CD4-positive, alpha-beta memory T cell (primary cell): ENCODE measurements at places on chromosomes 12 and 14.

DNA sequence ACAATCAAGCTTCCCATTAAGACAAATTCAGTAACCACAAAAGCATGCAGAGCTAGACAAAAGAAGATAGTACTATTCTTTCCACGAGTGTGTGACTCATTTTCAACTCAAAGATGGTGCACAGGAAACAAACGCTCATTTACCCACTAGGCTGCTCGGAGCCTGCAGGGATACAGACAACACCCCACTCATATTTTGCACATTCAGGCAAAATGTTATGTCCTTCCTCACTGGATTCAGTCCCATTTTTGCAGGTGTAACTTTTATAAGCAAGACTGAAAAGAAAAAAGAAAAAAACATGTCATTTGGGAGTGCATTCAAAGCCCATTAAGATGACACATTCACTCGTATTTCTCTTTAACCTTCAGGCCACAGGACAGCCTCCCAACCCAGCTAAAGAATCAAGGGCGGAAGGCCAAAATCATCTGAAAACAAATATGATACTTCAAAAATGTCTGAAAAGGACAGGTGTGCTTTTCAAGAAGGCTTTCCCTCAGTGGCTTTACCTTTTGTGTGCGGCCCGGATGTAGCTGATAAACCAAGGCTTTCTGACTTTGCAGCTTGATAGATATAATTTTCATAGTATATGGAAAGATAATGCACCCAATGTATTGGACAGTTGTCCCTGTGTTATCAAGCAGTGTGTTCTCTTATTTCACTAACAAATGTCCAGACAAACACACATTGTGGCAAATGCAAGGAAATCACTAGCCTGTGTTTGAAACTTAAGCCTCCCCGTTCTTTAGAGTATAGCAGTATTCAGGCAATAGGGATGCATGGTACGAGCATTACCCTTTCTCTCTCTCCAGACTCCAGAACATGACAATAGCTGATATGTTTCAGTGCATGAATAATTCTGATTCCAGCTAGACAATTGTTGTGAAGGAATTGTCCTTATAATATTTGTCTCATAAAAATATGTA, 147.8 kb upstream of the KRR1 start:
- no peak for DNase-seq

DNA sequence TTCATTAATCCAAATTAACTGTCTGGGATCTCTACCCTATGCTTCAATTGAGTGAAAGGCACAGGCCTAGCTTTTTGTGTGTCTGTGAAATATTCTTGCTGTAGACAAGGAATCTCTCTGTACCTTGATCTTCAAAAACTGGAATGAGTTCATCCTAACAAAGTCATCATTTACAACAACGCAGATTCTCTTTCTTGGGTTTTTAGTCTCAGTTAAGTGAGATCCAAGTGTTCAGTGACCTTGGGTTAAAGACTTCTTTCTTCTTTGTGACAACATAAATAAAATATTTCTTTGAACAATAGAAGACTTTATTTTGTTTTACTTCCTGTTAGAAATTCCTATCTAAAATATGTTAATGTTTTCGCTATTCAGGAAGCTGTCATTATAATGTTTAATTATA, 192.2 kb upstream of the LMNTD1 start:
- DNase-seq = no peak

DNA sequence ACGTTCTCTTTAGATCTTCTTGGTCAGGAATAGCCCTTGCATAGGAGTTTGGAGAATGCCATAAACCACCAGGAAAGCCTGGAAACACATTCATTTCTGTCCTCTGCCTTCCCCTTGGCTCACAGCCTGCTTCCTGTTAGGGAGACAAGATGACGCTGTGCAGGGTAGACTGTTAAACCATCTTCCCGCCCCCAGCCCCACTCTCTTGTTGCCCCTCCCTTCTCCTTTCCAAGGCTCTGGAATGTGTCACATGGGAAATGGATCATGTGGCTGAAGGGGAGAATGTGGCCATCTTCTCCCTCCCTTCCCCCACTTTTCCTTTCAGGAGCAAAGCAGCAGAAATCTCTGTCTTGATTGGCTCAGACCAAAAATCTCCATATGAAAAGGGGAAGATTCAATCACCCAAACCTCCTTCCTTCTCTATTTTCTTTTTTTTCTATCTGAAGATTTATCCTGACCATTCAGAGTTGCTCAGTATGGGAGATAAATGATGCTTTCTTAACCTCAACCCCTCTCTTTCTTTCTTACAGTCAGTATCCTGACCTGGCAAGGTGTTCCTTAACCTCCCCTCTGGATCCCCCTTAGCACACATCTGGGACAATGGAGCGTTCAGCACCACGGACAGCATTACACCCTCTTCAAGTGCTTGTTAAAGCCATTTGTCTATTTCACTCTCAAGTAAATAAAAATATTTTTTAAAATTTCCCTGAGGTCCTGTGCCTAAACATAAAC, 11.4 kb downstream of the GPR19 start:
- DNase-seq = no peak

DNA sequence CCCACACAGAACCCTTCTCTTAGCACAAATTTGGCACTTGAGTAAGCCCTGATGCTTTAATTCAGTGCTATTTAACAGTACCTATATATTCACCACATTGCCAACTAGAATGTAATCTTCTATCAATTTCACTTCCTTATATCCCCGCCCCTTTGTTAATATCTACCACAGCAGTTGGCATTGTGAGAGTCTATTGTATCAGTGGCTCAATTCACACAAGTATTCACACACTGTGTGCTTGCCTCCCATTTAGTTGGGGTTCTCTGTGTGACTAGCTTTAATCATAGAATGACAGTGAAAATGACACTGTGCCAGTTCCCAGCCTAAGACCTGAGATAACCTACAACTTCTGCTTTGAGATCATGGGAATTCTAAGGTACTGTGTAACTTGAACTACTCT, 103.1 kb downstream of the SEC23A start:
- no peak for DNase-seq

- no peak for DNase-seq
These were observed 40.2 kb downstream of the TFCP2 start for GRCh38 chr12:51132693-51133092.

- no peak for DNase-seq
These were observed 95.1 kb downstream of the UNC79 start for GRCh38 chr14:93525696-93526451.

DNA sequence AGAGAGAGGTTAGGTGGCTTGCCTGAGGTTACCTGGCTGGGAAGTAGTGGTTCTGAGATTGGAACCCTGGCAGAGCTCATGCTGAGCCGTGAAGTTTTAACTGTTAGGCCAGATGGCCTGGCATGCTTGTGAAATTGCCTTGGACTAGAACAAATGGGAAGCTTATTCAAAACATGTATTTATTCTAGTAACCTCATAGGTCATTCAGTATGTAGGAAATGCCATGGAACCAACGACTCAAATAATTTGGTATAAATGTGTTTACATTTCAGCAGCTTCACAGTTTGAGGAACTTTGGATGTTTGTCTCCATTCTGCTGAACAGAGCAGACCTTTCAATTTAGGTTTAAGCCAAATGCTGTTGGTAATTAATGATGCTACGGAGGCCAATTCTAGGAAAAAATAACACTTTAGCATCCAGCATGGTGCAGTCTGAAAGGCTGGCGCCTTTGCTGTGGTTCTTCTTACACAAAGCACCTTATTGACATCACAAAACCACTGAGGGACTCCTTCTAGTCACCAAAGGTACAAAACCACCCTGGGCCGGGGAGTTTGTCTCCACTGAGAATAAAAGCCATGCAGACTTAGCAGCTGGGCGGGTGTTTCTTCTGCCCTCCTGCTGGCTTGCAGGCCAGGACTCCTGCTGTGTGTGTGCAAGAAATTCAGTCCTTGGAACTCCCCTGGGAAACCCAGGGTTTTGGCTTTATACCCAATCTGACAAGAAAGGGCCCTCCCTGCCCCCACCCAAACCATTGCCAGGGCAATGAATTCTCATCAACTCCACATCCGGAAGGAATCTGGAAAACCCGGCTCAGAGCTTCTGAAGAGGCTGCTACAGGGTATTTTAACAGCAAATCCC, 64.2 kb downstream of the ELK3 start:
- no peak for DNase-seq

DNA sequence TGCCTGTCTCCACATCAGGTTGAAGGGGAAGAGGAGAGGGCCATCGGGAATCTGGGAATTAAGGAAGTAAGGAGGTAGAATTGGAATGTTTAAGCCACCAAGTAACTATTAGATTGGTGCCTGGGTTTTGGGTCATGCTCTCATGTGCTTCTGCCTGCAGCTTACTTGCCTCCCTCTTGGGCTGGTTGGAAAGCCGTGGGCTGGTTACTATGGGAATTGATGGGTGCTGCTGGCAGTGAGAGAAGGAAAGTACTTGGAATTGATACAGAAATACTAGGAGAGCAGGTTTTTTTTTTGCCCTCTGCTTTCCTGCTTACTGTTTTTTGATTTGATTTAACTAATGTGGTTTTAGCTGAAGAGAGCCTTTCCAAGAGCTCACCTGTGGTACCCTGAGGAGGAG, 493.5 kb upstream of the RGS6 start:
- DNase-seq = no peak

GRCh38 chr14:93010522-93011140, 87.7 kb downstream of the CHGA start:
- no peak for DNase-seq

- DNase-seq = no peak
These were observed 42.7 kb downstream of the CDC42BPB start for GRCh38 chr14:103014466-103015228.

DNA sequence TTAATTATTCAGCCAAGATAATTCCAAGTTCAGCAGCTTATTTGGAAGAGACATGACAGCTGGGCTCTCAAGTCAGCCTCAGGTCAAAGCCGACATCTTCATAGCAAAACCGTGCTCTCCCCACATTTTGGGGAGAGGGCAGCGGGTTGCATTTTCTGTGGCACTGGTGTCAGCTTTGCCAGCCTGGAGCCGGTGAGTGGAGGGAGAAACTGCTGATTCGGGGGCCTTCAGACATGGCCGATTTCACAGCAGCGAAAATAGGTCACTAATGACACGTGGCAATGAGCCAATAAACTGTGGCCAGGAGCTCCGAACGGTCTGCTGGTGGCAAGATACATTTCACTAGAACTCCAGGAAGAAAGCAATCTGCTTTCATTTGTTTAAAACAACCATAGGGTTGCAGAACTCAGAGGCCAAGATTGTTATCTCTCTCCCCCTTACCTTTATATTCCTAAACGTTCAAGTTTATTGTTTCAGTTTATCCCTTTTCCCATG, 173.2 kb downstream of the CAND1 start:
- DNase-seq = no peak

- DNase-seq = no peak
These were observed 94.3 kb downstream of the C12orf42 start for GRCh38 chr12:103401421-103401820.

- no peak for DNase-seq
These were observed 8.9 kb upstream of the FOXN3 start for GRCh38 chr14:89425931-89426330.

- no peak for DNase-seq
These were observed 422.1 kb downstream of the RPS29 start for GRCh38 chr14:49164074-49164473.

GRCh38 chr12:105205322-105206048, 30.5 kb downstream of the APPL2 start:
- DNase-seq = no peak

DNA sequence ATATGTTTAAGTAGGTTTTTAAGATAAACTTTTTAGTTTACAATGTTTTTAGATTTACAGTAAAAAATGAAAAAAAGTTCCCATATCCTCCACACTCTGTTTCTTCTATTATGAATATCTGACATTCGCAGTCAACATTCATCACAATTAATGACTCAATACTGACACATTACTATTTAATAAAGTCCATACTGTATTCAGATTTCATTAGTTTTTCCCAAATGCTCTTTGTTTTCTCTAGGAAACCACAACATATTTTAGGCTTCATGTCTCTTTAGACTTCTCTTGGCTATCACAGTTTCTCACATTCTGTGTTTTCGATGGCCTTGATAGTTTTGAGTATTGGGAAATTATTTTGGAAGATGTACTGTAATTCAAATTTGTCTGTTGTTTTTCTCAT, 399.8 kb downstream of the SLC6A15 start:
- DNase-seq = no peak

DNA sequence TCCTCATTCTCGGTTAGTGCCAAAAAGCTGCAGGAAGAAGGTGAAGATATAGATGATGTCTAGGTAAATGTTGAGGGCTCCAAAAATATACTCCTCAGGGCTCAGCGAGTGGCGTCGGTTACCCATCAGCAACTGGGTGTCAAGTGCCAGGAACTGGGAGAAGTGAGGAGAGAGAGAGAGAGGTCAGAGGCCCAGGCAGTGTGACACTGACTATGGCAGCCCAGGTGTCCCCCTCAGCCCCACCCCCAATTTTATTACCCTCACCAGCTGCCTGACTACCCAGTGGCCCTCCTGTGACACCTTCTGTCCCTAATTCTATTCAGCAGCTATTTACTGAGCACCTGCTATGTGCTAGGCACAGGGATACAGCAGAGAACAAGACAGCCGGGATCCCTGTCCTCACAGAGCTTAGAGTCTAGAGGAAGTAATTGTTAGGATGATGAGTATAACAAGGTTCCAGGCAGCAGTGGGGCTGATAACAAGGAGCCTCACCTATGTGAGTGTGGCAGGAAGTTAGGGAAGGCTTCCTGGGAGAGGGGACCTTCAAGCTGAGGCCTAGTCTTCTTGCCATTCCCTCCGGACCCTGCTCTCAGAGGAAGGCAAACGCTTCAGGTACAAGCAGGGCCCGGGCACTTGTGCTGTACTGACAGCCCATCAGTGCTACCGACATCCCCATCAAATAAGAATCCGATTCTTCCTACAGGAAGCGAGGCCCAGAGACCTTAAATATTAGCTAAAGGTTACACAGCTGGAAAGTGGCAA, 27.8 kb upstream of the BCDIN3D start:
- DNase-seq = no peak

GRCh38 chr14:95331708-95332408, 12.2 kb upstream of the CLMN start:
- DNase-seq = no peak

DNA sequence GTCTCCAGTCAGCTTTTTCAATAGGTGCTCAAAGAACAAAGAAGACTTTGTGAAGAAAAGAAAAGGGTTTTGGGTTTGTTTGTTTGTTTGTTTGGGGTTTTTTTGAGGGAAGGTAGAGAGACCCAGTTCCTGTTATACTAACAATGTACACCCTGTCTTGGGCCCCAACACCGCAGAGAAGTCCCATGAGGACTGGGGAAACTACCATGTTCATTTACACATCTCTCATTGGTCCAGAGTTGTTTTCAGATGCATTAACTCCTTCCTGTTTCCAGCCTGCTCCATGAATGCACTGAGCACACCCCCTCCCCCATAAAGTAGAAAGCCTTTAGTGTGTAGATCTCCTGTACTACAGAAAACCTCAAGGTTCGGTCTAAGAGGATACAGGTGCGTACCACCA, 51.1 kb upstream of the SLC8A3 start:
- no peak for DNase-seq
